ENCODE measurements at places on chromosomes 12 and 14. TPM values are rescaled to one million over a fixed set of nuclear protein-coding genes. Genes with fewer than 3 reads are reported as not detected.

SDR9C7 gene
- 0.07 TPM for total RNA-seq

RNASE2 gene
- total RNA-seq: not detected

ARID2 gene
- 18.5 TPM for total RNA-seq

CRIP2 gene
- total RNA-seq: 2.2 TPM

AKAP5 gene
- total RNA-seq: 0.10 TPM

OR8S1 gene
- total RNA-seq: not detected

Data from foreskin keratinocyte (primary cell).